Hippocampal formation (tissue), 2 donors: ENCODE measurements at places on chromosomes 5 and 9.

DNA sequence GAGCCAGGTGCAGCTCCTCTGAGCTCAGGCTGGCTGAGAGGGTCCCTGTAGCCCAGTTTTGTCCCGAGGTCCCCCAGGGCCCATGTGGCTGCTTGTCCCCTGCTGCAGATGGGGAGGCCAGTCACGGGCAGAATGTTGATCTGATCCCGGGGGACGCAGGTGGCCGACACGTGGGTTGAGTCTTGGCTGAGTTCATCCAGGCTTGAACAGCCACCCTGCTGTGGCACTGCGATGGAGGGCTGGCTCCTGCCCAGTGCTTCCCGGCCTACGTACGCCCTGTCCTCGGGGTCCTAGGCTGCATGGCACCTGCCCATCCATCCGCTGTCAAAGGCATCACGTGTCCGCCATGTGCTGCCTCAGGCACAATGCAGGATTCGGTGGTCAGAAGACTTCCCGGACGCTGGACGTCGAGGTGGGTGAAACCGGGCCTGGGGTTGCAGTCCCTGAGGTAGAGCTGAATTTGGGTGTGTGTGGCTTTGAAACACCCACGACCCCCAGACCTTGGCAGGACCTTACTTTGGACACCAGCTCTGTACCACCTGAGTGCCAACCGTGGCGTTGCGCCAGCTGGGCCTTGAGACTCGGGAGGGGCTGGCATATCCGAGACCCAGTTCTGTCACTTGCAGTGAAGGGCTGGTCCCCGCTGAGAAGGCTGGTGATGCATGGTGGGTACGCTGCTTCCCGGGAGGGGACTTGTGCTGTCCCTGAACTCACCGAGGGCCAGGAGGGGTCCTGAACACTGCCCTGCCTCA lies 22.3 kb downstream of the RXRA start:
- no peak for DNase-seq

- DNase-seq, result no peak
Measured at GRCh38 chr9:137365056-137365455, 57.9 kb downstream of the EXD3 start.

DNA sequence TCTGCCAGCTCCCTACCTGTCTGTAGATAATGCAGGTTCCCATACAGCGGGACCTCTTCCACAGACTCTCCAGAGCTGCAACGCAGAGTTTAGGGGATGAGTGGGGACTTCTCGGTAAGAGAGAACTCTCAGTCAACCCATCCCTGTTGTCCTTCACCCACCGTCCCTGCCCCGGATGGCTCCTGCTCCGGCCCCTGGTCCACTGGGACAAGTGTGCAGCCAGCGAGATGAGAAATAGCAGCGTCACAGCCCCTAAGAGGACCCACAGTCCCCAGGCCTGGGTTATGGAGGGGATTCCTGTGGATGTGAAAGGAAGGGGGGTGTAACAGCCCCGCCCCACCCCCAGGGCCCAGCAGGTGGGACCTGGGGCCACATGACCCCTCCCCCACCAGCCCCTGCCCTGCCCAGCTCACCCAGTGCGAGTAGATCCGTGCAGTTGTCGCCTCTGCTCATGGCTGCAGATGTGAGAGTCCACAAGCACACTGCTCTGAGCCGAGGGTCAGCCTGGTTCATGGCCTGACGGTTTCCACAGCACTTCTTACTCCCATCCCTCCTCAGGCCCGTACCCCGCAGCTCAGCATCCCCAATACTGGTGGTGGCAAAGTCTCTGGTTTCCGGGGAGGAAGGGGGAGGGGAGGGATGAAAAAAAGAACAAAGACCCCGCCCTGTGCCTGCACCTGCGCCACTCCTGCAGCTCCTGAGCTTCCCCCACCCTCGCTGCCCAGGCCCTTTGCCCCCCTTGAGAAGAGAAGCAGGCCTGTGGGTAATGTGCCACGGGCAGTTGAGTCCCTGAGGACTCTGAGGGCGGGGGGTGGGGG lies at the start of gene SIT1:
TSS of gene SIT1 (minus strand) at position 591 of the 818 bp plus-strand sequence. CDS start at position 513, 78 bp downstream.
- no peak for DNase-seq

DNA sequence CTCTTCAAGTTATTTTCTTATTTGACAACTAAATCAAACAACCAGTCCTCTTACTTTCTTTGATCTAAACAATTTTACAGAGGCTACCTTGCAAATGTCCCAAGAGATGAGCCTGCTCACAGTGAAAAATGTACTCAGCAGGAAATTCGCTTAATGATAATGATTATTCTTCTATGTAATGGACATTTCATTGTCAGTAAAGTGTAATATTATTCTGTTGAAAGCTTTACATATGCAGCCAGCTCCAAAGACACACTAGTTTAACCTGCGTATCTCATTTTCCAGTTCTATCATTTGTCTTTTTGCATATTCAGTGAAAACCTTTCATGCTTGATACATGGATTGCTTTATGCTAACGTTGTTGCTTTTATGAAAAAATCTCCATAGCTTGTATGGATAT lies 758.7 kb upstream of the ZNF608 start:
- no peak for DNase-seq

GRCh38 chr5:98563885-98564653 lies 209.4 kb upstream of the RGMB start:
- no peak for DNase-seq

GRCh38 chr5:167964529-167964928 lies 326.9 kb upstream of the WWC1 start:
- DNase-seq, result no peak

GRCh38 chr9:72467766-72468738 lies 53.4 kb upstream of the TMC1 start:
- DNase-seq, result no peak

DNA sequence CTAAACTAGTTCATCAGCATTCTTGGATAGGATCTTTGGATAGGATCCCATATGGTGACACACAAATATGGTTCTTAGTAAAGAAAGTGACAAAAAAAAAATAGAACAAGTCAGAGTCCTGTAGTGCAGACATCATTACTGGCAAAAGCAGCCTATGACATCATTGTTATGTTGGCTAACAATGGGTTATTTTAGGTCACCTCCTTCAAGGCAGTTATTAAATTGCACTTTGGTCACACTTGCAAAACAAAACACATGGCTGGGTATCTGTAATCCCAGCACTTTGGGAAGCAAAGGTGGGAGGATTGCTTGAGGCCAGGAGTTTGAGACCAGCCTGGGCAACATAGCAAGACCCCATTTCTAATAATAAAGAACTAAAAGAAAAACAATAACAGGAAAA lies 185.9 kb downstream of the KIAA0825 start:
- DNase-seq, result no peak

DNA sequence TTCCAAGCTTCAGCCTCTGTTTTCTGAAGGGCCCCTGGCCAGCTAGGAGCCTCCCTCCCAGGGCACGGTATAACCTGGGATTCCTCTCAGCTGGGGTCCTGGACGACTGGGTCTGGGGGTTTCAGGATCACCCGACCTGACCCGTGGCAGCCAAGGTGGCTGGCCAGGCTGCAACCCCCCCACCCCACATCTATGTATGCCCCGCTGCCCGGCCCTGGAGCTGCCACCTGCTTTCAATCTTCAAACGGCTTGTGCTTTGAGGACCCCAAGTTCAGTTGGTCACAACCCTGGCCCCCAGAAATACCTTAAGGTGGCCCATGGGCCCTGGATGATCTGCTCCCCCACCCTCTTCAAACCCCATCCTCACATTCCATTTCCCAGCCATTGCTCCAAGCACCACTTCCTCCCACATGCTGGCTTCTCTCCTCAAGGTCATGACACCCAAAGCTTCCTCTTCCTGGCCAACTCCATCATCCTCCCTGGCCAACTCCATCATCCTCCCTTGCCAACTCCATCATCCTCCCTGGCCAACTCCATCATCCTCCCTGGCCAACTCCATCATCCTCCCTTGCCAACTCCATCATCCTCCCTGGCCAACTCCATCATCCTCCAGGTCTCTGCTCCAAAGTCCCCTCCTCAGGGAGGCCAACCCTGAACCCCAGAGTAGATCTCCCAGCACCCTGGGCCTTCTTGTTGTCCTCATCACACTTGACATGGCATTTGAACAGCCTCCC lies 17.2 kb upstream of the TTLL11 start:
- DNase-seq, result no peak

DNA sequence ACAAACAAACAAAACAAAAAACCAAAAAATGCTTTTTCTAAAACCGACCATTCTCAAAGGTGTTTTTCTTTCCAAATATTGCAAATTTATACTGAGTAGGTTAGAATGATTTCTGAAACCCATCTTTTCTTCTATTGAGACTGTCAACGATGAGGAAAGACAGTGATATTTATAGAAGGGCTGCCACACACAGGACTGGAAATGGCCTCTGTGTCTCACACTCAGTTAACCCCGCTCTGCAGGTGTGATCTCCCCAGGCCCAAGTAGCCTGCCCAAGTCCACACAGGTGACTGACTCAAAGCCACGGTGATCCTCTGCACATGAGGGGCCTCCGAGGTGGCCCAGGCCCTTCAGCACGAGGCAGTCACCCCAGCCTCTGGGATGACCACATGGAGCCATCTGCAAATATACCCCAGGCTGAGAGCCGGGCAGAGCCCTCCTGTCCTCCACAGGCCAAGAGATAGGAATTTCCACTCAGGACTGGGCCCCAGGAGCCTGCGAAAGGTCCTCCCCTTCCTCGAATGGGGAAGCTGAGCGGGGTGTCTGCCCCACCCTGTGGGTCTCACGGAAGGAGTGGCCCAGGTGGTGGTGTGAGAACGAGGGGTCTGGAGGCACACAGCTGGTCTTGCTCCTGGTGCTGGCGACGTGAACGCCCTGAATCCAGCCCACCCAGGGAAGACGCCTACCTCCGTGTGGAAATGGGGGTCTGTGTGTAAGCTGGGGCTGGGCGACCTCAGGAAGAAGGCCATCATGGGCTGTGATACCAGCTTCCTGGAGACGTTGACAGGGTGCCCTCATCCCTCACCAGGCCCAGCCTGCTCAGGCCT lies 53.0 kb upstream of the PHYKPL start:
- no peak for DNase-seq

GRCh38 chr5:152551061-152551460 lies 146.0 kb upstream of the NMUR2 start:
- no peak for DNase-seq

GRCh38 chr9:76658510-76659231 lies 105.6 kb upstream of the PCA3 start:
- peak; percentile 36 for DNase-seq

GRCh38 chr9:93464395-93464794 lies 11.0 kb upstream of the FAM120AOS start:
- DNase-seq, result no peak

GRCh38 chr9:79555474-79556089 lies 16.2 kb upstream of the TLE4 start:
- DNase-seq, result no peak

GRCh38 chr9:135714242-135715055 lies 12.5 kb downstream of the KCNT1 start:
- DNase-seq, result no peak

- no peak for DNase-seq
Measured at GRCh38 chr5:17275289-17276158, 58.1 kb downstream of the BASP1 start.

- DNase-seq, result no peak
Measured at GRCh38 chr9:100724886-100725285, 147.0 kb downstream of the CAVIN4 start.

DNA sequence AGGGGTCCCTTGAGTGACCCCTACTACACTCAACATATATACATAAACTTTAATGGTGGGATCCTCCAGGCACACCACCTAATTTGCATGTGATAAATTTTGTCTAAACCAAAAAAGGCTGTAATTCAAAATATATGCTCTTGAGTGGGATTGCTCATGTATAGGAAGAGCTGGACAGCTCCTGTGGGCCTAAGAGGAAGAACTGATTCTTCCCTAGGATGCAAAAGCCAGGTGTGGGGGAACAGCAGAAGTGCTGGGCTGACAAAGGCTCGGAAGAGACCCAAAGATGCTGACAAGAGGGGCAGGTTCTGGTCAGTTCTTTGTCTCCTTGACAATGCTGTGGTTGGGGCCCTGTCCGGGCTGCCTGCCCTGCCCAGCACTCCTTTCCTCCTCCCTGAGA lies 43.9 kb downstream of the PCDH1 start:
- no peak for DNase-seq
